ENCODE measurements at places on chromosomes 2 and 18. TPM values are rescaled to one million over a fixed set of nuclear protein-coding genes. Genes with fewer than 3 reads are reported as not detected.

The ZAP70 gene
- total RNA-seq: 0.54 TPM

The COX5B gene
- 298 TPM for total RNA-seq

The UPP2 gene
- not detected for total RNA-seq

The NIFK gene
- 84.5 TPM for total RNA-seq

The ANKRD30B gene
- not detected for total RNA-seq

The DSEL gene
- 6.8 TPM for total RNA-seq

- no peaks in the 10 kb centered on the region for H3K27me3 ChIP-seq
- H3K27ac ChIP-seq: no peak overlapping the region
- no peak for DNase-seq
- no peaks in the 10 kb centered on the region for H3K4me1 ChIP-seq
These were observed 154.9 kb downstream of the MGAT5 start for GRCh38 chr2:134408791-134409190.

DNA sequence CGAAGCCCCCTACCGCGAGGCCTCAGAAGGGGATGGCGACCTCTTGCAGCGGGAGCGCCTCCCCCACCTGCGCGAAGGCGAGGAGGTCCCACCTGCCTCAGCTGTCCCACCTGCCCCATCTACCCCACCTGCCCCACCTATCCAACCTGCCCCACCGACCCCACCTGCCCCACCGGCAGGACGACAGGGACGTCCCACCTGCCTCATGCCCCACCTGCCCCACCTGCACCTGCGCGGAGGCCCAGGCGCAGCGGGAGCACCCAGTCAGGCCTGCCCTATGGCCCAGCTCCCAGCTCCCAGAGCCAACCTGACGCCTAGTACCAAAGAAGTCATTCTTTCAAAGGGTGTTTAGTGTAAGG lies 489.1 kb upstream of the SMIM21 start:
- DNase-seq: no peak
- no peaks in the 10 kb centered on the region for H3K4me1 ChIP-seq
- no peak overlapping the region for H3K4me3 ChIP-seq
- no peaks in the 10 kb centered on the region for H3K36me3 ChIP-seq
- no peak overlapping the region for H3K27ac ChIP-seq

DNA sequence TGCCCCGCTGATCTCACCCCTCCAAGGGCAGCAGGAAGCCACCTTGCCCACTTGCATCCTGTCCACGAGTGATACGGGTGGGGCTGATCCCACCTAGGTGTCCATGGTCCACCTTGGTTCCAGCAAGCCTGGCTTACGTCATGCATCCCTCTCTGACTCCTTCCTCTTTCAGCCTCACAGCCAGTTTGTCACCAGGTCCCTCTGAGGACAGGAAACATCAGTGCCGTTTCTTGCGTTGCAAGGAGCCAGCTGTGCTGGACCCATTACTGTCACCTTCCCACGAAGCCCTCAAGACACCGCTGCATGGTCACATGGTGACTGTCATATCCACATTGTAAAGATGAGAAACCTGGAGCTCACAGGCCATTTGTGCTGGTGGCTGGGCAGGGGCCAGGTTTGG lies 34.8 kb upstream of the TWIST2 start:
- H3K4me1 ChIP-seq: no peaks in the 10 kb centered on the region
- H3K36me3 ChIP-seq: no peaks in the 10 kb centered on the region
- H3K27me3 ChIP-seq: no peaks in the 10 kb centered on the region
- H3K4me3 ChIP-seq: no peak overlapping the region
- no peak for DNase-seq

- H3K4me1 ChIP-seq: no peaks in the 10 kb centered on the region
- H3K27ac ChIP-seq: no peak overlapping the region
- peak overlapping the region; percentile 12 for H3K4me3 ChIP-seq
- no peak for DNase-seq
- no peaks in the 10 kb centered on the region for H3K36me3 ChIP-seq
These were observed 22.7 kb upstream of the PDIA6 start for GRCh38 chr2:10835052-10835970.

DNA sequence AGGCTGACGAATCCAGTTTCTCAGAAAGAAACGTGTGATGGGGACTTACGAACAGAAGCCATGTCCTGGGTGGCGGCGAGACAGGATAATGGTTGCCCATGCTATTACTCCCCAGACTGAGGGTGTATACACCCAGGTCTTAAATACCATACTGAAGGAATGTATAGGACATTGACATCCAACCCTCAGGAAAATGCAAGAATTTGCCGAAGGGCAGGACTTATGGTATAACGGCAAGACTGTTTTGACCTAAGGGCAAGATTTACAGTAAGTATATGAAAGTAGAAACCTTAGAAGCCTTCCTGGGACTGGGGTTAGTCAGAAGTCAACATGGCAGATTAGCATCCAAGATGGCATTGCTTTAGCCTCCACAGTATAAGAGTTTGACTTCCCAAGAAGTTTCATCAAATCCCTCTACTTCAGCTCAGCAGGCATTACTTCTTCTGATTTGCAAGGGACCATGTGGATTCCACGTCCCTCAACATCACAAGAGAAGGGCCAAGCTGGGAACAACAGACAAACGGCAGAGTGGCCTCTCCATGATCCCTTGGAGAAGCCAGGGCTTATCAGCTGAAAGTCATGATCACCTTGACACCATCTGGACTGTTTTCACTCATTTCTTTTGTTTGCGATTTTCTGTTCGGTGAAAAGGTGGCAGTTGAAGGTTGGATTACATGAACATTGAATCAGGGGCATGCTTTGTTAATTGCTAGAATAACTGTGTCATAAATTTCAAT lies 21.1 kb downstream of the ST3GAL5 start:
- no peak overlapping the region for H3K27ac ChIP-seq
- H3K27me3 ChIP-seq: peaks cover 5% of the 10 kb centered on the region
- no peak overlapping the region for H3K4me3 ChIP-seq
- H3K4me1 ChIP-seq: no peaks in the 10 kb centered on the region
- no peaks in the 10 kb centered on the region for H3K36me3 ChIP-seq

All from Panc1 (cell line).